Amniotic epithelial cell (primary cell): ENCODE measurements at places on chromosomes 6 and 20.
A peak's percentile ranks its signal among the peaks of the same experiment; 100 is the strongest.

DNA sequence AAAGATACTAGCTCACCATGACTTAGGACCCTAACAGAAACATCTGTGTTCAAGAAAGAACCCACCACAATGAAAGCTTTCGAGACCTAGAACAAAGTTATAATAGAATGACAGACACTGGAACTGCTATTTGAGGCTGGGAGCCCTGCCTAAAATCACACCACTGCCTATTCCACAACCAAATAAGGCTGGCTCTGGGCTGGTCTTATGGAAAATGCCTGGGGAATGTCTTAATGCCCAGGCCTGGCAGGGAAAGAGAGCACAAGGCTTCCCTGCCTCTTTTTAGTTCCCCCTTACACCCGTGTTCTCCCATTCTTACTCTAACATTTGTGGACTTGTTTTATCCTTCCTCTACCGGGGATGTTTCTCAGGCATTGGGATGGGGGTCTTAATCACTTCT is 5.6 kb upstream of the METTL24 start:
- no peak for DNase-seq

- DNase-seq, result no peak
Measured at GRCh38 chr20:23349338-23350195, 1.0 kb upstream of the NXT1 start.

- DNase-seq, result peak; percentile 97
Measured at GRCh38 chr6:36853325-36853724, 14.1 kb upstream of the CPNE5 start.

DNA sequence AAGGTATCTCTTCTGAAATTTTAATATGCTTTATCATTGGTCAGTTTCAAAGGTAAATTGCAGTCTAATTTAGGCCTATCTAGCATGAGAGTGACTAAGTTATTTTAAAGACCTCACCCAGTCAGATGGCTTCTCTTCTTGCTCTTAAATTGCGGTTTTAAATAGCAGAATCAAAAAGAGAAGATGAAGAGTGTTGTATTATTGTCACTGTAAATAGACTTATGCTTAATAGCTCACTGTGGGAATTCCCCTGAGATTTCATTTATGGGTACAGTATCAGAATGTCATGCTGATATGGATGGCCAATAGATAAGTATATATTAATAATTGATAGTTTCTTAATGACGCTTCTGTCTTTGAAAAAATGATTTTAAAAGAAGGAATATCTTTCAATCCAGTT is 35.7 kb downstream of the AIG1 start:
- DNase-seq, result no peak

DNA sequence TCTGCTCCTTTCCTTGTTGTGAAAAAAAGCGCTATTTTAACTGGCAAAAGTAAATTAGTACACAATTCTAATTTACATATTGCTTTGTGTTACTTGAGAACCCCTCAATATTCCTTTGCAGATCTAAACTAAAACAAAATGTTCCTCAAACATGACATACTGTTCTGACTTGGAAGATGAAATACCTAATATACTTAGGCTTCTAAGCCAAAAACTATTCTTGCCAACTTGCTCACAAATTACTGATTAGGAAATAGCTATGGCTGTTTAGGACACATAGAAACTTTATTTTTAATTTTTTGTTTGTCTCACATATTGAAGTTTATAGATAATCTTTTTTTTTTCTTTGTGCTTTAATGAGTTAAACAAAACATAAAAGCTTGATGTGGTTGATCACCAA is 542.2 kb downstream of the GRIK2 start:
- DNase-seq, result peak; percentile 32

GRCh38 chr6:41519305-41519744 is 26.9 kb upstream of the FOXP4 start:
- DNase-seq, result no peak

- no peak for DNase-seq
Measured at GRCh38 chr6:24719125-24719971, at the start of gene C6orf62. TSS of gene C6orf62 (minus strand) at chr6:24719154. CDS start at chr6:24718668, 486 bp downstream.

DNA sequence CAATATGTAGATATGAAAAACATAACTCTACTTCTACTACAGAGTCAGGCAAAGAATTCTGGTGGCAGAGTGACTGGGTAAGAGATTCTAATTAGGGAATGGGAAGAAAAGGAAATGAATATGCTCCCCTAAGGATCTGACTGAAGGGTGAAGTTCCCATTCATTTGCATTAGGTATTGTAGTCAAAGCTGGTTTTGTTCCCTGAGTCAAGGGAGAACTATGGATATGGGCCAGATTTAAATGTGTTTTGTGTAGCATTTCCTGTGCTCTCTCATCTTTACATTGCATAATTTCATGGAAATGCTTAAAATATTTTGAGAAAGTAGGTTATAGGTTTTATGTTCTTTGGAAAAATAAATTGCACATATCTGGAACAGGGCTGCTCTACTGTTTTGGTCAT is 299.7 kb downstream of the BTBD3 start:
- DNase-seq, result no peak
